Activated CD4-positive, alpha-beta T cell treated with anti-CD3 and anti-CD28 coated beads for 24 hours (primary cell): ENCODE measurements at places on chromosomes 4 and X.
A peak's percentile ranks its signal among the peaks of the same experiment; 100 is the strongest.

GRCh38 chr4:77124576-77124975 is 32.4 kb upstream of the CCNG2 start:
- DNase-seq: no peak

DNA sequence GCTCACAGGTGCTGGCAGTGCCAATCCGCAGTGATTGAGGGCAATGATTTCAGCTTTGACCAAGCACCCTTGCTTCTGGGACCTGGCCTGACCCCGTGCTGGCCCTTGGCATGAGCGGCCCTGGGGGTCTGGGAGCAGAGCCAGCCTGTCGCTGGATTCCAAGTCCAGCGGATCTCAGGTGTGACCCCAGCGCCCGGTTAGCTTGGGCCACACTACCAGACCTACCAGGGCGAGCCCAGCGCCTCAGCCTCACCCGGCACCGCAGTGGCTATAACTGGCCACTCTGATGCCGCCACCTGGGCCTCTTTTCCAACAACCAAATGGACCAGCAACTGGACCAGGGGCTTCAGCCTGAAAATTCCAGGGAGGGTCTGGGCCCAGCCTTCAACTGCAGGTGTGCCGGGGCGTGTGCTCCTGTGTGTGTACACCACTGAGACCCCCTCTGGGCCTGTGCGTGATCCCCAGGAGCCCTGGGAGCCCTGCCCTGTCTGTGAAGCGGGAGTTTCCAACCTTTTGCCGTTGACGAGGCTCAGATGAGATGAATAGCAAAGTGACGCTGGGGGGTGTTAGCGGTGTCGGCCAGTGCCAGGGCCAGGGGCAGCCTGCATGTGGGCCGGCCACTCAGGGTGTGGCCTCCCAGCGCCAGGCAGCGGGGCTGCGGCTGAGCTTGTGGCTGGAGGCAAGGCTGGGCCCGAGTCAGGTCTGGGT is 658 bp downstream of the SH3TC1 start:
- DNase-seq: no peak

GRCh38 chr4:86381431-86381830 is 21.6 kb upstream of the MAPK10 start:
- no peak for DNase-seq

GRCh38 chr4:2261853-2262144 is at the start of gene MXD4:
Gene MXD4 (minus strand): TSS chr4:2262109. CDS start chr4:2261980, 129 bp downstream.
- no peak for DNase-seq

GRCh38 chrX:149493567-149494562 is 11.2 kb downstream of the IDS start:
- DNase-seq: no peak

GRCh38 chrX:21934414-21934813 is 6.1 kb upstream of the SMS start:
- no peak for DNase-seq

DNA sequence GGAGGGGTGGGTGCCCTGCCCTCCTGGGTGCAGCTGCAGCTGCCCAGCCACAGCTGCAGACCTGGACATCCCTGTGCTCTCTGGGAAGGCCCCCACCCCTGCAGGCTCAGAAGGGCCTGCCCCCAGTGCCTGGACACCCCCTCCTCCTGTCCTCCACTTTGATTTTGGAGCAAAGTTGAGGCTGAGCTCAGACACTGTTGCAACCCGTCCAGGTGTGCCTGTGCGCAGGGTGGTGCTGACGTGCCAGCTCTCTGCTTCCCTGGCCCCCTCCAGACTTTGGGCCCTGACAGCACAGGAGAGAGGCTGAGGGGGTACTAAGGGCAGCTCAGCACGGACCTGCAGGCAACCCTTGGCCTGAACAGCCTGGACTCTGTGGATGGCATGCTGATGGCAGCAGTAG is 750.3 kb downstream of the ARAP2 start:
- no peak for DNase-seq

GRCh38 chr4:91600301-91600700 is 703.5 kb upstream of the GRID2 start:
- no peak for DNase-seq

- DNase-seq: no peak
Measured at GRCh38 chr4:3708611-3709010, 57.6 kb upstream of the ADRA2C start.

GRCh38 chrX:3374108-3374800 is 27.8 kb upstream of the MXRA5 start:
- no peak for DNase-seq

GRCh38 chr4:15914291-15914690 is 24.2 kb downstream of the FGFBP1 start:
- no peak for DNase-seq

DNA sequence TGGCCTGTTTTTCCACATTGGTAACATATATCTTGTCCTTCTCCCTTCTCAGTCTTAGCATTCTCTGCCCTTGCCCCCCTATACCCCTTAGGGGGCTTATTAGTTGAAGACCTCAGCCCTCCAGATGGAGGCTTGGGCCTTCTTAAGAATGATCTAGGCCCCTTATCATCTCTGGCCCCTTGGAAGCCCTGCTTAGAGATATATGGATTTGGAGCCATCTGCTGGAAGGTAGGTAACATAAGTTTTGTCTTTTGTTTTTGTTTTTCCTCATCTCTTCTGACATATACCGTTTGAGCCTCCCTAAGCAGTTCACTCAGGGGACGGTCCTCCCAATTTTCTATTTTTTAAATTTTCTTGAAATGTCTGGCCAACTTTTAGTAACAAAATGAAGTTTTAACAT is 48.3 kb upstream of the NAP1L2 start:
- DNase-seq: no peak

- DNase-seq: no peak
Measured at GRCh38 chr4:137694138-137694537, 161.8 kb upstream of the PCDH18 start.

DNA sequence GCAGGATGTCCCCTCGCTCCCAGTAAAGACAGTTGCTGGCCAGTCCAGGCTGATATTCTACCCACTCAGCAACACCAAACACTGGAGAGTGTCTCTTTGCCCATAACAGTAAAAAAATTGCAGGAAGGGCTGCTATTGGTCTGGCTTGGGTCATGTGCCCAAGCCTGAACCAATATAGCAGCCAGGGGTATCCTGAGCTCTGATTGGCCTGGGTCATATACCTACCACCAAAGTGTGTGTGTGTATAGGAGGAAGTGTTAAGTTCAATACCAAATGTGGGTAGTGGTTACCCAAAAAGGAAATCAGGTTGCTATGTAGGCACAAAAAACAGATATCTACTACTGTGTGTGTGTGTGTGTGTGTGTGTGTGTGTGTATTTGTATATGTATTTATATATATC is 373.2 kb downstream of the BCOR start:
- DNase-seq: no peak

DNA sequence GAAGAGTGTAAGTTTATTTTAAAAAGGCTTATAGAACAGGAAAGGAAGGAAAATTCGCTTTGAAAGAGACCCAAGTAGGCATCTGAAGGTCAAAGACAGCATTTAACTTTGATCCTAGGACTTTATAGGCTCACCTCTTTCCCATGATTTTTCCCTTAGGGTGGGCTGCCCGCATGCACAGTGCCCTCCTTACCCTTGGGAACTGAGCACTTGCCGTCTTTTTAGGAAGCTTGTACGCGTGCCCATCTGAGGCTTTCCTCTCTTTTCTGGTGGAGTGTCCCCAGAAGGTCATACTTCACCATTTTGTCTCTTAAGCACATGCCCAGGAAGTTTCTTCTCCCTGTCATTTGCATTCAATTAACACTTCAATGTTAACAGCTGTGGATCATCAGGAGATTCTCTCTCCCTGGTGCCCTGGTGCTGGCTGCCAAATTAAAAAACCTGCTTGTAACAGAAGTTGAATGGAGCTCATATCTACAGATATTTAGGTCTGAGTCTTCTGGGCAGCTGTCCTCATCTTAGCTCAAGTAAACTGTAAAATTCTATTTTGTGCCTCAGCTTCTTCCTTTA is 38.4 kb upstream of the IL9R start:
- DNase-seq: no peak

DNA sequence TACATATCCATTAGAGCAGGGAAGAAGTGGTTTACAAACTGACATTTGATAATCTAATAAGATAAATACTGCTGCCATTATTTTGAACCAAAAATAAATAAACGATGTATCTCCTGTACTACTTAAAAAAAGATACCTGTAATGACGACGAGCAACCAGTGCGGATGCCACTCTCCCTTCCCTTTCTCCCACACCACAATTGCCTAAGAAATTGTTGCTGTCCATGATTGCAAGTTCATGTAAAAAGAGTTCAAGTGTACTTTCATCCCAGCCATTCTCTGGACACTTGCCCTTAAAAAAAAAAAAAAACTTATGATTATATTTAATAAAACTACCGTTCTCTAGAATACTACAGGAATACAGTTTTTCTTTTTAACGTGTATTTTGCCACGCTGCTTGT is 1.4 kb downstream of the SEPSECS start:
- no peak for DNase-seq

GRCh38 chrX:112786076-112786475 is 54.6 kb downstream of the AMOT start:
- DNase-seq: no peak

DNA sequence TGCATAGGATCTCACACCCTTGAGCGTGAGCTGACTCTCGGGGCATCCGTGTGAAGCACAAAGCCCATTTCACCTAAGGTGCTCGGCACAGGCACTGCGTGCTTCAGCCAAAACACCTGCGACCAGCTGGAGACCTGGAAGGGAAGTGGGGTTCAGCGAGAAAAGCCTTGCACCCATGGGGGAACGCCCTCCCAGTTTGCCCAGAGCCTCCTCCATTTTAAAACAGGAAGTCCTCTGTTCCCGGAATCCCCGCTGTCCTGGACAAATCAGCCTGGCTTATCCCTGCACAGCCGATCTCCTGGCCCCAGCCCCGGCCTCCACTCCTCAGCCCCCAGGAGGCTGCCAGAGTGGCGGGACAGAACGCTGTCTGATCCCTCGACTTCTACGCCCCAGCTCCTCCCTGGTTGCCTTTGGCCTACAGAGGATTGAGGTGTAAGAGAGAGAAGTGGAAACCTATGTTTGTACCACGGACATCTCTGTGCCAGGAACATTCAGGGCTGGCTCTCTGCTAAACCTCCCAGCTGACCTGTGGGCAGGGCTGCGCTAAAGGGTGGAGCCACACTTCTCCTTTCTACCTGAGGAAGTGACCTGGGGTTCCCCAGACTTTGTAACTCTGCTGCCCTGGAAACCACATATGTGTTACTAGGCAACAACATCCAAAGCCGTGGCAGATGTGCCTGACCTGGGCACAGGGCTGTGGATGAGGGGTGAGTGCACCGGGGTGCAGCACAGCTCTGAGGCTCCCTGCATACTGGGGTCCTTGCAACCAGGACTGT is 3.8 kb upstream of the C4orf50 start:
- no peak for DNase-seq

DNA sequence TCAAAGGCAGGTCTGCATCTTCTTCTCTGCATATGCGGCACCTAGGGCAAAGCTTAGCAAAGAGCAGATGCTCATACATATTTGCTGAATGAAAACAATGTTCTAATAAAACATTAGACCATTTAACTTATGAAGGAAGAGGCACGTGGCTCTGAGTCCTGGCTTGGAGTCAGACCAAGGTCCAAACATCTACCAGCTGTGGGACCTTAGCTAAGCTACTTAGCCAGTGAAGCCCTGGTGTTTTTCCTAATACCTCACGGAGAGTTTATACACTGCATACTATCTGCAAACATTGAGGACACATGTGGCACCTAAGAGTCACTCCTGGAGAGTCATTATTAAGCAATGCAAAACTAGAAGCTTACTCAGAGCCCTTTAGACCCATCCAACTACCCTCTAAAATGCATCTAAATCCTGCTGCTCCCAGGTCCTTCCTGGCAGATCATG is 9.0 kb downstream of the PDGFC start:
- DNase-seq: no peak

DNA sequence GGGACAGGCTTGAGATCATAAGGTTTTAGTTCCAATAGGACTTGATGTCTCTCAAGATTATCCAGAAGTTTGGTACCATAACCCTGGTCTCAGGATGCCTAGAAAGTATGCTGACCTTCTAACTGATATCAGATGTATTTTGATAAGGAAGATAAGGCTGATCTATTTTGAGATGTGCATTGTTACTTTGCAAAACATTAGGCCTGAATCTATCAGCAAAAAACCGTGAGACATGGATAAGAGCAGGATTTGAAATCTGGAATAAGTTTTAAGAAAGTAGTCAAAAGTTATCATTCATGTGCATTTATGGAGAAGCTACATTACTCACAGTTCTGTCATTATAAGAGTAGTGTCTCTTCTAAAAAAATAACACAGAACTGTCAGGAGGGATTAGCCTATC is 467.1 kb upstream of the HS3ST1 start:
- DNase-seq: no peak

DNA sequence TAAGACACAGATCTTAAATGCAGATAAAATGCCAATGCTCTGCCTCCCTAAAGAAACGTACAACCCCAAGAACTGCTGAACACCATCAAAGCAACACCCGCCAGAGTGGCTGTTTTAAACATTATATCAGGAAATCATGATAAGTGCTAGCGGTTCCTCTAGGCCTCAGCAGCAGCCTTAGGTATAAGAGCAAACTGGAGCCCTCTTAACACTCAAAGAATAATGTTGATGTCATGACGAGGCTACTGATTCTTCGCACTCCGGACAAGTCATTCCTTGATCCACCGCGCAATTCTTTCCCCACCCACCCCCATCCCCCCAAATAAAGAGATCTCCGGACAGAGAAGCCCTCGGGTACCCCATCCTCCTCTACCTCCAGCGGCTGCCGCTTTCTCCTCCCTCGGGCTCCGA is 507 bp downstream of the LIN54 start:
- no peak for DNase-seq

DNA sequence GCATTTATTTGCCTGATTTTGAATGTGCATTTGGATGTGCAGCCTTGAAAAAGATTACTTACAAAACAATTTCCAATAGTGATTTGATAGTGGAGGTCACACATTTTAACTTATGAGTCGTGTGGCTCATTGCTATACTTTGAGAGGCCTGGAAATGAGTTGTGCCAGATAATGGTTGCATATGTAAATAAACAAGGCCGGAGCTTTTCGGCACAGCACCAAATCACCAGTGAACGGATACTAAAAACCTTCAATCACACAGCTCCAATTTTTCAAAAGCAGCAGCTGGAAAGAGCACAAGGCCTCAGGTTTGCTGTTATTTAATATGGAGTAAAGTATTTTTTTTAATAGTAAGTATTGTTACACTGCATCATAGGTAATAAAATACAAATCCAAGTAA is 57.2 kb downstream of the NPY5R start:
- no peak for DNase-seq

DNA sequence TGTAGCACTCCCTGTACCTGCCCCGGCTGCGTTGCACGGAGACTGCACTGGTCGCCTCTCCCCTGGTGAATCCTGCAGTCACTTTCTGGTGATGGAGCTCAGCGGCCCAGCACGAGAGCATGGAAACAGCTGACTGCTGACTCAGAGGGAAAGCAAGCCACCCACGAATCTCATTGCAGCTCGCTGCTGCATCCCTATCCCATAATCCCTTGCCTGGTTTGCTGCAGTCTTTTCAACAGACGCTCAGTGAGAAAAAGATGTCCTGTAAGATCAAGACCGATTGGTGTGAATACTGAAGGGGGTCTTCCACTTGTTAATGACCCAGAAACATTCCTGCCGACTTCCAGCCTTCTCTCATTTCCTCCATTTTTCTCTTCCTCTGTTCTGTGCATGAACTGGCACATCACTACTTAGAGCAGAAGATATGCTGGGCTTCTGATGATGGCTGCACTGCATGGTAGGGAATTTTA is 52.9 kb downstream of the TRIM2 start:
- DNase-seq: peak; percentile 19
